Uterus (tissue), 4 donors: ENCODE measurements at places on chromosomes 3 and 15. TPM values are rescaled to one million over a fixed set of nuclear protein-coding genes. Genes with fewer than 3 reads are reported as not detected.

The SUCNR1 gene
- not detected for total RNA-seq

The CIDEC gene
- total RNA-seq = not detected

GRCh38 chr3:138942861-138943623 is 3.9 kb downstream of the FOXL2 start:
- H3K27ac ChIP-seq = no peak overlapping the region
- H3K36me3 ChIP-seq = no peaks in the 10 kb centered on the region
- no peaks in the 10 kb centered on the region for H3K4me1 ChIP-seq
- peaks cover 36% of the 10 kb centered on the region for H3K27me3 ChIP-seq
- H3K4me3 ChIP-seq = no peak overlapping the region
- no peak for DNase-seq

DNA sequence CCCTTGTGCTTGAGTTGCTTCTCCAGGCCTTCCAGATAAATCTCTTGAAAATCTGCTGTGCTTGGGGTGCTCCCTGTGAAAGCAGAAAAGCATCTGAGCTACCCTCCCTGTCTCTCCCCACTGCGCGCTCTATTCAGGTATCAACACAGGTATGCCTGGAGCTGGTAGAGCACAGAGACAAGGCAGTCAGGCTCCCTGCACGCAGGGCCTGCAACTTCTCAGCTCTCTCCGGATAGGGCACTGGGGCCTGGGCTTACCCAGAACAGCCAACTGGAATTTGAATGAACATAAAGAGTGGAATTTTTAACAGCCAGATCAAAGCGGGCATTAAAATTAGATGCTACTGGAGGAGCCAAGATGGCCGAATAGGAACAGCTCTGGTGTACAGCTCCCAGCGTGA is 183.6 kb downstream of the XXYLT1 start:
- no peak overlapping the region for H3K27ac ChIP-seq
- H3K27me3 ChIP-seq = no peaks in the 10 kb centered on the region
- no peak for DNase-seq
- H3K36me3 ChIP-seq = no peaks in the 10 kb centered on the region

DNA sequence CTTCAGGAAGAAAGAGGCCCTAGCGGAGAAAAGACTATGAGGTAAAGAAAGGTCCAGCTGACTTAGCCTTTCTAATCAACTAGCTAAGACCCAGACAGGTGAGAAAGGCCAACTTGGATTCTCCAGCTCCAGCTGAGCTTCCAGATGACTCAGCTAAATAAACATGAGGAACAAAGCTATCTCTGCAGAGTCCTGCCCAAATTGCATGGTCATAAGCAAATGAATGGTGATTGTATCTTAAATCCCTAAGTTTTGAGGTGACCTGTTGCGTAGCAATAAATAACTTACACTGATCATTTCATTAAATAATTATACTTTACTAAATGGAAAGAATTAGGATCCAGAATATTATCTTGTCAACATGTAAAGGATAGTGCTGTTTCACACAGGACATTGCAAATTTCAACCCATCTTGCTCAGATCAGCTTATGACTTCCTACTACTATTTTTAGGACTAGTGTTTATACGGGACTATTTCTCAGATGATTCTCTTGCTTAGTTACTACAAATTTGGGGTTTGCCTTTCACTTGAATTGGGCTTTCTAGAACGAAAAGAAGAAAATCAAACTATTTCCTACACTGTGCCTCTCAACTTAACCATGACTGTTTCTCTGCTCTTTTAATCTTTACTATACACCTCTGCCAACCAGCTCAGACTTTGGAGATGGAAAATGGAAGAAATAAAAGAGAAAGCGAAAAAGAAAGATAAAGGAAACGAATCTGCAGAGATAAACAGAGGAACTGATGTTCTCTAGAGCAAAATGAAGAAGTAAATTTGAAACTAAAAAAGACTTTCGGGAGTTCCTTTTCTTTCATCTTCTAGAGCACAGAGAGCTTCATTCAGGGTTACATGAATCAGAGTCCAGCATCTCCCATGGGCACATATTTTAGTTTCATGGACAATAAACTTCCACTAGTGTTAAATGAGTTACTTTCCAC is 6.6 kb upstream of the ADGRG7 start:
- H3K36me3 ChIP-seq = no peaks in the 10 kb centered on the region
- H3K4me1 ChIP-seq = no peaks in the 10 kb centered on the region
- H3K27ac ChIP-seq = no peak overlapping the region
- no peak for DNase-seq

- H3K4me1 ChIP-seq = peaks cover 6% of the 10 kb centered on the region
- H3K36me3 ChIP-seq = no peaks in the 10 kb centered on the region
- H3K4me3 ChIP-seq = peak overlapping the region; percentile 69
- peak overlapping the region; percentile 96 for H3K27ac ChIP-seq
- no peaks in the 10 kb centered on the region for H3K27me3 ChIP-seq
Measured at GRCh38 chr3:184336547-184337398, 627 bp upstream of the FAM131A start.

GRCh38 chr3:29335438-29335837 is 54.6 kb downstream of the RBMS3 start:
- peak overlapping the region; percentile 84 for H3K27ac ChIP-seq
- H3K4me3 ChIP-seq = peak overlapping the region; percentile 30
- peak; percentile 65 for DNase-seq
- no peaks in the 10 kb centered on the region for H3K27me3 ChIP-seq
- peaks cover 20% of the 10 kb centered on the region for H3K4me1 ChIP-seq

DNA sequence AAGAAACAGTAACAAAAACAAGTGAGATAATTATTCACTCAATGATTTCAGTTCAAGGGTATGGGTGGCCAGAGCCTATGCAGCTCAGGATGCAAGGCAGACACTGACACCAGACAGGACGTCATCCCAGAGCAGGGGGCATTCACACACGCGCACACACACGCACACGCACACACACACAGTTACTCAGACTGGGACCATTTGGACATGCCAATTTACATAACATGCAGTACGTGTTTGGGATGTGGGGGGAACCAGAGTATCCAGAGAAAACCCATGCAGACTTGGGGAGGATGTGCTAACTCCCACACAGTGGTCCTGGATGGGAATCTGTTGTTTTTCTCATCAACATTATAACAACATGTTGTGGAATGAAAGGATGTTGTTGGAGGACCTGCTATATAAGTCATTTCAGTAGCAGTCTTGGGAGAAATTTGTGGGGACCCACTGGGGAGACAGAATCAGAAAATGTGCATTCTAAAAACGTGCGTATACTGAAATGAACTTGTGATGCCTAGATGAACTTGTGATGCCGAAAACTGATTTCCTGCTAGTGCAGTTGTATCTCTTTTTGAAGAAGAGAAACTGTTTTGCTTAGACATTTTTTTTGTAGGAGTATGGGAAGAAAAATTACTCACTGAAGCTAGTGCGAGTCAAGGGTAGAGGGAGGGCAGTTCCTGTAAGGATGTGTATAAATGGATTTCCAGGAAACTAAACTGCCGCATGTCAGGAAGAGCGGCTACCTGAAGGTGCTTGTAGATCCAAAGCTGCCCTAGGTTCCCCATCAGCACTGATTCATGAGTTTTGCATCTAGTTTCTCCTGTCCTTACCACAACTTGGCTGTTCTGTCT is 25.2 kb downstream of the CD200 start:
- no peaks in the 10 kb centered on the region for H3K36me3 ChIP-seq
- peak overlapping the region; percentile 84 for H3K27ac ChIP-seq
- no peaks in the 10 kb centered on the region for H3K27me3 ChIP-seq
- peak; percentile 19 for DNase-seq
- H3K4me1 ChIP-seq = no peaks in the 10 kb centered on the region

DNA sequence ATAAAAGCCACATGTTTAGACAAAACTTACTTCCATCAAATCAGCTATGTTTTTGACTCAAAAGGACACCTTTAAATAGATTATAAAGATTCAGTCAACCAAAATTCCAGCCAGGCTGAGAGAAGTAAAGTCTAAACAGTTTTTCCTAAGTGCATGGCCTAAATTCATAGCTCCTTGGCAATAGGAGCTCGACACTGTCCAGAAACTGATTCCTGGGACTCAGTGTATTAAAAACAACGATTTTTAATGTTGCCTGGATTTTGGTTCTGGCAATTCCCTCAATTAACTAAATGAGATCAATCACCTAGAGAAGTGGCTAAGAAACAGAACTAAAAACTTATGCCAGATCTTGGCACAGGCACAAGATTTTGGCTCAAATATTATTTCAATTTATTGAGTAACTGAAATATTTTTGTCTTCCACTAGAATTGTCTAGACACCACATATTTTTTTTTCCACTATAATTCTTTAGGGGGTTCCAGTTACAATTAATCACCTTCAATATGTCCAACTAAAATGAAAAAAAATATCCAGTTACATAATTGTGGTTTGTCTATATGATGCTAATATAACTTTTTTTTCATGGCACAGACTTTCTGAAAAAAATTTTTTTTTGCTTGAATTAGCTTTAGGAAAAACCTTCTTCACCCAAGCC is 135.9 kb downstream of the TFDP2 start:
- H3K27ac ChIP-seq = peak overlapping the region; percentile 18
- H3K27me3 ChIP-seq = no peaks in the 10 kb centered on the region
- no peak overlapping the region for H3K4me3 ChIP-seq
- no peaks in the 10 kb centered on the region for H3K4me1 ChIP-seq

DNA sequence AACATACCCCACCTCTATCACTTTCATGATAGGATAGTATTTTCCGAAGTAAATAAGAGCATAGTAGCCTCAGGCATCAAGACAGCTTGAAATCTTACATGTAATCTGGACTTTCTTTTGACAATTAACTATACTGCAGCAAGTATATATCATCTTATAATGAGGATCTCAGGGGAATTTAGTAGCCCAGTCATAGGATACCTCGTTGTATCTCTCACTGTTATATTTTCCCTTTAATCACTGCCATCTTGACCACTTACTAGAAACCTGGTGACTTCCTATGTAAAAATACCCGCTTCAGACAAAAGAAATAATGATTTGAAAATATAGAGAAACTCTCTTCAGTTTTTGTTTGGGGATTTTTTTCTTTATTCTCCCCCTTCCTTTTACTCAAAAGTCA is 88.2 kb downstream of the SERPINI1 start:
- no peaks in the 10 kb centered on the region for H3K4me1 ChIP-seq
- no peaks in the 10 kb centered on the region for H3K27me3 ChIP-seq
- no peak overlapping the region for H3K4me3 ChIP-seq
- DNase-seq = no peak
- H3K36me3 ChIP-seq = no peaks in the 10 kb centered on the region
- no peak overlapping the region for H3K27ac ChIP-seq

DNA sequence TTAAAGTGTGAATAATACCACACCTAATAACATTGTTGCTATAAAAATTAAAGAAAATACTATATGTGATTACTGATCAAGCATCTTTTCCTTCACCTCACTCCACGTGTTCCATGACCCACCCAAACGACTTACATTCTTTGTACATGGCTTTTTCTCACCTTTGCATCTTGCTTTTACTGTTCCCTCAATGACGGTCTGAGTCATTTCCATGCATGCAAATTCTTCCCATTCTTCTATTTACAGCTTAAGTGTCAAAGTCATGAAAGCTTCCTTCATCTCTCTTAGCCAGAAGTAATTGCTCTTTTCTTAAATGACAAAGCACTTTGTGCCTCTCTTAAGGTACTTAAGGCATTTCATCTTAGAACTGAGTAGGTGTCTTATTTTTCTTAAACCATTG is 64.0 kb downstream of the GREM1 start:
- H3K27me3 ChIP-seq = no peaks in the 10 kb centered on the region
- no peaks in the 10 kb centered on the region for H3K36me3 ChIP-seq
- H3K4me3 ChIP-seq = no peak overlapping the region
- H3K4me1 ChIP-seq = no peaks in the 10 kb centered on the region
- H3K27ac ChIP-seq = no peak overlapping the region
- no peak for DNase-seq

- no peak overlapping the region for H3K27ac ChIP-seq
- H3K36me3 ChIP-seq = no peaks in the 10 kb centered on the region
- H3K4me1 ChIP-seq = no peaks in the 10 kb centered on the region
- no peak for DNase-seq
Measured at GRCh38 chr3:19155375-19155774, 7.1 kb downstream of the KCNH8 start.

- H3K36me3 ChIP-seq = no peaks in the 10 kb centered on the region
- no peaks in the 10 kb centered on the region for H3K27me3 ChIP-seq
- no peak overlapping the region for H3K27ac ChIP-seq
- no peaks in the 10 kb centered on the region for H3K4me1 ChIP-seq
- no peak overlapping the region for H3K4me3 ChIP-seq
- no peak for DNase-seq
Measured at GRCh38 chr3:114435386-114436115, 141.7 kb downstream of the TIGIT start.

DNA sequence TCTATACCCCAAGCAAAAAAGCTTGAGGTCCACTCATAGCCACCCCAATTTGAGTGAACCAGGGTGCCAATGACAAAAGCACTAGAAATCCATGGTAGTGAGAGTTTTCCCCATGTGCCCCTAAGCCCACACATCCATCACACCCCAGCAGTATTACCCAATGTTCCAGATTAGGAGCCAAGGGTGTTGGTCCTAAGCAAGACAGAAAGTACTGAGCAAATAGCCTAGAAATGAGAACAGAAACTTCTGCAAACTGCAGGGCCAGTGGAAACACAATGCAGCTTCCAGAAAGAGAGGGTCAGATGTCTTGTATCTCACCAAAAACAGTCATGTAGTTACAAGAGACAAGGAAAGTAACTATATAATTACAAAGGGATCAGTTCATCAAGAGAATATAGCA is 10.9 kb upstream of the OXTR start:
- no peaks in the 10 kb centered on the region for H3K36me3 ChIP-seq
- no peak overlapping the region for H3K27ac ChIP-seq
- H3K4me3 ChIP-seq = no peak overlapping the region
- no peaks in the 10 kb centered on the region for H3K4me1 ChIP-seq
- no peaks in the 10 kb centered on the region for H3K27me3 ChIP-seq

DNA sequence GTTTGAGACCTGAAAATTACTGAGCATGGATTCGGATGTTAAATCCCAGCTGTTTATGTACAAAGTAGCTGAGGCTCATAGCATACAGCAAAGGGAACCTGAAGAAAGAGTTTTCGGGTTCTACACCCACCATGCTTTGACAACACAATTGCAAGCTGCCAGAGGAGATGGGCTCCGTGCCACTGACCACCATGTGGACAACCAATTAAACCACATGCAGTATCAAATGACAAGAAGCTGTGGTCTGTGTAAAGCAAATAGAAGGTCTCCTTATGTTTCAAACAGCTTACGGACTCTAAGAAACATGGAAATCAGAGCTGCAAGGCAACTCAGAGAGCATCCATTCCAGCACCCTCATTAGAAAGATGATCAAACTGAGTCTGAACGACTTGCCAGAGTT is 12.9 kb downstream of the GABRB3 start:
- H3K27me3 ChIP-seq = no peaks in the 10 kb centered on the region
- no peak for DNase-seq
- no peak overlapping the region for H3K4me3 ChIP-seq
- H3K27ac ChIP-seq = no peak overlapping the region
- H3K36me3 ChIP-seq = no peaks in the 10 kb centered on the region

- H3K27me3 ChIP-seq = no peaks in the 10 kb centered on the region
- H3K4me3 ChIP-seq = no peak overlapping the region
- no peaks in the 10 kb centered on the region for H3K4me1 ChIP-seq
Measured at GRCh38 chr15:35963326-35963725, 417.4 kb upstream of the DPH6 start.

DNA sequence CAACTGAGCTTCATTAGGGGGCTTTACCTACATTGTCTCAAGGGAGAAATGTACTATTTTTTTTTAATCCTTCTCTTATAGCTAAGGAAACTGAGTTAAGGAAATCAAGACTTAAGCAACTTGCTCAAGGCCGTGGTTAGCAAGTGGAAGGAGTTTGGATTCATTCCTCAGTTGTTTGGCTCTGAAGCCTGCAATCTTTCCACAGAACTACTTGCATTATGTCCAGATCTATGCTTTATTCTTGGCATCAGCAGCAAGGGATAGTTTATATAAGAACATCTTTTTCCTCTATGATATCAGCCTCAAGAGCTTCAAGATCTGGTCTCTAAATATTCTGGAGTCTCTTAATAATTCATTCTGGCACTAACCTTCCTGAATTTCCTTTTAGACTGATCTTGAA is 182.4 kb downstream of the SV2B start:
- H3K36me3 ChIP-seq = no peaks in the 10 kb centered on the region
- no peaks in the 10 kb centered on the region for H3K4me1 ChIP-seq
- H3K27ac ChIP-seq = no peak overlapping the region
- DNase-seq = no peak
